ENCODE measurements at places on chromosomes 3 and 15.

GRCh38 chr3:139122221-139122581 lies 77.5 kb upstream of the PRR23C start:
- DNase-seq, result no peak

DNA sequence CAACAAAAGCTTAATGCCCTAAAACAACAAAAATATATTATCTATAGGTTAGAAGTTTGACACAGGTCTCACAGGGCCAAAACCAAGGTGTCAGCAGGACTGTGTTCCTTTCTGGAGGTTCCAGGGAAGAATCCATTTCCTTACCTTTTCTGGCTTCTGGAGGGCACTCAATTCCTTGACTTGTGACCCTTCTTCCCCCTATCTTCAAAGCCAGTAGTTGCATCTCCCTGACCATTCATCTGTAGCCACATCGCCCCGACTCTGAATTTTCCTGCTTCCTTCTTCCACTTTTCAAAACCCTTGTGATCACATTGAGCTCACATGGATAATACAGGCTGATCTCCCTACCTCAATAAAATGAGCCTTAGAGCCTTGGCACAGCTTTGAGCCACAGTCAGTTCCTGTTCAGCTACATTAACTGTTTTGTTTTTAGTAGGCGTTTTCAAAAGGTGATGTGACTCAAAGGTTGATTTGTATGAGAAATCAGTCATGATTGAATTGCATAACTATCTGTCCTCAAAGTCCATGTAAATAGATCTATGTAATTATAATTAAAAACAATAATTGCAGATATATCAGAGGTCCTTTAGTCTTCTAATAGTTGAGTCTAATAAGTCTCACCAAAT lies 12.4 kb downstream of the PFN2 start:
- no peak for DNase-seq

DNA sequence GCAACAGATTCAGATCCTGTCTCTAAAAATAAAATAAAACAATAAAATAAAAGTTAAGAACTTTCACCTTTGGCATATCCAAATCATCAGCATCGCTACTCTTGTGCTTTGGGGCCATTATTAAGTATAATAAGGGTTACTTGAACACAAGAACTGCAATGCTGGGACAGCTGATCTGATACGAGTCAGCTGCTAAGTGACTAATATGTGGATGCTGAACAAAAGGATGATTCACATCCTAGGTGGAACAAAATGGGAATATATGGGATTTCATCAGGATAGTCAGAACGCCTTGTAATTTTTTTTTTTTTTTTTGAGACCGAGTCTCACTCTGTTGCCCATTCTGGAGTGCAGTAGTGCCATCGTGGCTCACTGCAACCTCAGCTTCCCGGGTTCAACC lies 29.7 kb downstream of the BUB1B start:
- no peak for DNase-seq

DNA sequence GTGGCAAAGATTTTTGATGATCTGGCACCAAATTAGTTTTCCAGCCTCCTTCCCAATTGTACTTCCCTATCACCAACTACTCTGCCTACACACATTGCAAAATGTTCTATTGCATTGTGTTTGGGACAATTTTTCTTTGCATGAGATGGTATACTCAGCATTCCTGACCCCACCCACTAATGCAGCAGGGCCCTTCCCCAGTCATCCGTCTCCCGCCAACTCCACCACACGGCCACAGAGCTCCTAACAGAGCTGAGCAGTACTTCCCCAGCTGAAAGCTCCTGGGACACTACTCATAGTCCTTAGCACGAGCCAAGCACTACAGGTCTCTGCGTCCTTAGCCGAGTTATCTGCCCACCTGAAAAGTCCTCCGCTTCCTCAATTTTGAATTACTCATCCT lies 34.2 kb downstream of the TXNRD3 start:
- no peak for DNase-seq

GRCh38 chr3:114455432-114455831 lies 161.6 kb downstream of the TIGIT start:
- DNase-seq, result no peak

GRCh38 chr3:57696801-57697321 lies 4.0 kb upstream of the DENND6A start:
- no peak for DNase-seq

DNA sequence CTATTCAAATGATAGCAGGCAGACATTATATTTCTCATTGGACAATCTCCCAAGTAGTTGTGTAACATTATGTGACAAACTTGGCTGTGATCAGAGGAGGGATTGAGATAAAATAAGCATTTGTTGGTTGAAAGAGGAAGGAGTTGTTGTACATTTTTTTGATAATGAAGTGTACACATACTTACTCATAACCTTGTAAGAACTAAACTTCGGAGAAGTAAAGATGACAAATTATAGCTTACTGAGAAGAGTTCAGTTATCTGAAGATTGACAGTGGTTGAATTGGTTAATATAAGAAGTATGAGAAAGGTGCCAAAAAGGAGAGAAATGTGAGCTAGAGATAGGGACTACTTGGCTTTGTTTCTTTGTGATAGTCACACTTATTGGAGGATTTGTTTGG lies 32.6 kb downstream of the STT3B start:
- no peak for DNase-seq

DNA sequence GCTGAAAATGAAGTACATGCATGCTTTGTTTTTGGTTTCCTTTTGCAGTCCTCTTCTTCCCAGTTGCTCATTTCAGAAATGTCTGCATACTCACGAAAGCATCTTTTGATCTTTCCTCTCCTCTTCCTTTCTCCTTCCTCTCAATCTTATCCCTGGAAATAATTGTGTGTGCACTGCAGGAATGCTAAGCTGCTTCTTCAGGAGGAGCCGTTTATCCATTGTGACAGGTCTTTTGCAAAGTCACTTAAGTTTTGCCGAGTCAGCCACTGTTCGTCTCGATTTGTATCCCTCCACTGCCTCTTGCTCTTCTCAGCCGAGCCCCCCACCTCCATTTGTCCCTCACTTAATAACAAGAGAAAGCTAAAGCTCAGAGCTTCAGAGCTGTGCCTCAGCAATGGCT lies 597.6 kb downstream of the AGBL1 start:
- no peak for DNase-seq

GRCh38 chr3:16373341-16373946 lies 108.4 kb downstream of the OXNAD1 start:
- no peak for DNase-seq

GRCh38 chr3:112297714-112298113 lies 3.7 kb upstream of the SLC9C1 start:
- DNase-seq, result no peak

GRCh38 chr15:92886815-92887214 lies 13.3 kb upstream of the CHD2 start:
- DNase-seq, result no peak

- no peak for DNase-seq
These were observed 62.0 kb downstream of the LEKR1 start for GRCh38 chr3:156888176-156888575.

- DNase-seq, result no peak
These were observed 564.5 kb upstream of the ZNF717 start for GRCh38 chr3:76349715-76350480.

GRCh38 chr3:112124907-112125607 lies 8.0 kb downstream of the GCSAM start:
- no peak for DNase-seq

DNA sequence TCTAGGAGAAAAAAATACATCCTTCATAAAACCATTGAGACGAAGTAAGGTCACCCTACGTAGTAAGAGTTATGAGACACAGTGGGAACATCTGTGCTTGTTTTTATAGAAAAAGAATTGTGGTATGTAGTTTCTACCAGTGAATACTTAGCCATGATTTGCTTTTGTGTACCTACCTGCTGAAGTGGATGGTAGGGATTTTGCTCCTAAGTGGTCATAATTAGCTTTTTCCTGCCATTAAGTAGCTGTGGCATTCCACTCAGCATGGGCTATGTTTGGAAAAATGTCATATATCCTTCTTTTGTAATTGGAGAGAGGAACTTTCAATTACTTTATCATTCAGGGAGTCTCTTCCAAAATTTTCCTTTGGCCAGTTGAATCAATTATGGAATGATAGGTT lies 63.7 kb downstream of the CHD2 start:
- DNase-seq, result no peak

- DNase-seq, result no peak
These were observed 23.2 kb downstream of the LINGO1 start for GRCh38 chr15:77609558-77609957.

- peak; percentile 43 for DNase-seq
These were observed 16.5 kb upstream of the PLXND1 start for GRCh38 chr3:129622933-129623332.

DNA sequence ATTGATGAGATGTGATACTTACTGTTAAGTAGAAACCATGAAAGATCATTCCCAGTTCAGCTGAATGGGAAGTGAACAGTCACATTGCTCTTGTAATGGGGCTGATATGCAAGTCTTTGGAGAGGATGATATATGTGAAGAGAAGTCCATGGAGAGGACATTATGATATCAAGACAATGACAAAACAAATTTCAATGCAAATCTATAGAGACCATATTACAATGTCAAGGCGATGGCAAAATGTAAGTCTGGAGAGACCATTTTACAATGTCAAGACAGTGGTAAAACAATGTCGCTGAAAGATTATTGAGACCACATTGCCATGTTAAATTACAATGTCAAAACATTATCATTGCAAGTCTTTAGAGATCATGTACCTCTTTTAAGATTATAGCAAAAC lies 277.1 kb upstream of the MEIS2 start:
- DNase-seq, result no peak

Data from left lobe of liver (tissue), 2 donors.